ENCODE measurements at places on chromosomes 6 and 20.

DNA sequence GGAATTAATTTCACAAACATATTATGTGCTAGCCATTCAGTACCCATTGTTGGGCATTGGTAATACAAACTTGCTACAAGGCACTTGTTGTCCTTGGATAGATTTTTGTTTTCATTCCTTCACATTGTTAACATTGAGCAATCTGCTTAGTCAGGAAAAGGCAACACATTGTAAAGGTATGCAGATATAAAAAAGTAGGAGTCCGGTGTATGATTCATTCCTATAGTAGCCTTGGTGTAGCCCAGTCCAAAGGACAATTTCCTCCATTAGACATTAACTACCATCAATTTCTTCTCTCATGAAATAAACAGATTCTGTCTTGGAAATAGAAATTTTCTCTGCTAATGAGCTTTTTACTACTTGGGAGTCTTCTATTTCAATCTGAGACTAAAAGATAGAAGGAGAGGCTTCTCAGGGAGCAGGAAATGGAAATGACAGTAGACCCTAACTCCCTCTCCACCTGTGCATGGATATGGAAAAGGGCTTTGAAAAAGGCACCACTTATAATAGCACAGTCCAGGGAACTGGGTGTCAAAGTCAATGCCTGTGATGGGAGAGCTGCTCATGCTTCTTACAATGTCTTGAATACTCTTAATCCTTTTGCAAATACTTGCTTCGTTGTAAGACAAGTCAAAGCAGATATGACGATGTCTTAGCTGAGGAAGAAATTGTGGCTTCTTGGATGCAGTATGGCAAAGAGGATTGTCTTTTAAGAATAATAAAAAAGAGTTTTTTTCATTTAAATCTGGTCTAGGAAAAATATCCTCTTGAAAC, 369.4 kb upstream of the CITED2 start:
- DNase-seq: no peak

- peak; percentile 32 for DNase-seq
Observed at GRCh38 chr6:122530440-122531046, 58.9 kb upstream of the SERINC1 start.

DNA sequence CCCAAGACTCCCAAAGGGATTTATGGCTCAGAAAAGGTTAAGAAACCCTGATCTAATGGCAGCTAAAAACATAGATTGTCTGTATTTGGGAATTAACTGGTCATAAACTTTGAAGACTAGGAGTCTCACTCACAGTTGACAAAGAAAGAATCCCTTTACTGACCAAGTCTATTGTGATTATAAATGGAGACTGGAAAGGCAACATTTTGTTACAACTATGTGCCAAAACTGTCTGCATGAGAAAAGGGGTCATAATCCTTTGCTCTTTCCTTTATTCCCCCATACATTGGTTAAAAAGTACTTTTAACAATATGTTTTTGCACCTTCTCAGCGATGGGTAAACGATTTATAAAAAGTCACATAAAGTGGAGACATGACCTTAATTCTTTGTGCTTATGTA, 206.9 kb upstream of the MAP3K7 start:
- DNase-seq: no peak

DNA sequence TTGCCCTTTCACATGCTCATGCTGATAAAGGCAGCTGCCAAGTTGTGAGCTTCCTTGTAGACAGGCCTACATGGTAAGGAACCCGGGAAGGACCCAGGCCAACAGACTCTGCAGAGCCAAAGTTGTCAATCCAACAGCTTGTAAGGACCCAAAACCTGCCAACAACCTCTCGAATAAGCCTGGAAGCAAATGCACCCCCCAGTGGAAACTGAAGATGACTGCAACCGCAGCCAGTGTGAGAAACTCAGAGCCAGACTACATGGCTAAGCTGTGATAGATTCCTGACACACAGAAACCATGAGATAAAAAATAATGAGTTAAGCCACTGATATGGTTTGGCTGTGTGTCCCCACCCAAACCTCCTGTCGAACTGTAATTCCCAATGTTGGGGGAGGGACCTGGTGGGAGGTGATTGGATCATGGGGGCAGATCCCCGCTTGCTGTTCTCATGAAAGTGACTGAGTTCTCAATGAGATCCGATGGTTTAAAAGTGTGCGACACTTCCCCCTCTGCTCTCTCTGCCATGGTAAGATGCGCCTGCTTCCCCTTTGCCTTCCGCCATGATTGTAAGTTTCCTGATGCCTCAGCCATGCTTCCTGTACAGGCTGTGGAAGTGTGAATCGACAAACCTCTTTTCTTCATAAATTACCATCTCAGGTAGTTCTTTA, 18.8 kb upstream of the CLPSL2 start:
- no peak for DNase-seq

GRCh38 chr6:71342772-71343171, 54.2 kb downstream of the OGFRL1 start:
- DNase-seq: no peak

DNA sequence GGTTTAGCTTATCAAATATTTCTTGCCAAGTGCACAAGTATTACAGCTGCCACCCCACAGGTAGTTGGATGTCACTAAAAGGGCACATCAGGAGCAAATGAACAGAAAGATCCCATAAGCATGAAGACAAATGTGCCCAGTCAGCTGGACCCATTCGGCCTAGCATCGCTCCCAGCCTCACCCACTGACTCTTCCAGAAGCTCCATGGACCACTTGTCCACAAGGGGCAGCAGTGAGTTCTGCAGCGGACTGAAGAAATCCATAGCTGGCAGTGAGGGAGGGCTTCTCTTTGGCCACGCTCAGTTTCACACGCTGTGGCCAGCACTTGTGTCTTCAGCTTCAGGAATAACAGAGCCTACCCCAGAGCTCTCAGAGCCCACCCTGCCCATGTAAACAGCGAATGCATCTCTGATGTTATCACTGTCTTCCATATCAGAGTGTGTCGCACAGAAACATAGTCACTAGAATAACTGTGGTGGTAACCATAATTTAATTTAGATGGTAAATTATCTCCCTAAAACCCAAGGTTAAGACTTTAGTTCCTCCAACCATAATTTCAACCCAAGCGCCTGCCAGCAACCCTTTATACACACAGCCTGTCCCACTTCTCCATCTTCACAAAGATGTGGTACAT, 15.8 kb downstream of the CGA start:
- DNase-seq: peak; percentile 55
